NCI-H2081 treated with DMSO at 0.1 percent for 48 hours (cell line): ENCODE measurements at places on chromosomes 16 and 17.

- no peak for DNase-seq
Observed at GRCh38 chr17:40327244-40327729, 18.3 kb downstream of the RARA start.

- no peak for DNase-seq
Observed at GRCh38 chr17:81132770-81133723, 32.3 kb upstream of the PVALEF start.

DNA sequence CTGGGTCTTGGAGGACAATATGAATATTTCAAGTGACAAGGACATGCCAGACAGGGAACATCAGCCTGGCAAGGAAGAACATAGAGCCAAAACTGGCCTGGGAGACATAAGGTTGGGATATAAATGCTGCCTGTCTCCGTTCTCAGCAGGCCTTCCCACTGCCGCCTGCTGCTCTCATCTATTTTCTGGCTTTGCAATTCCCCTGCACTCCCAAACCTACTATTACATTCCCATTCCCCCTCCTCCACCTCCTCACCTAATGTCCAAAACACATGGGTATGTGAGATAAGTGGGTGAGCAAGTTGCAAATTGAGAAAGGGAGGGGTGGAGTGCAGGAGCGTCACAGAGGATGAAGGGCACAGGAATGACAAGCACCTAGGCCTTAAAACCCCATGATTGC is 244.3 kb upstream of the CDH8 start:
- DNase-seq = no peak

GRCh38 chr17:78442648-78443218 is 64.3 kb downstream of the PGS1 start:
- DNase-seq = no peak

GRCh38 chr17:70080541-70081347 is 5.7 kb downstream of the KCNJ16 start:
- no peak for DNase-seq

DNA sequence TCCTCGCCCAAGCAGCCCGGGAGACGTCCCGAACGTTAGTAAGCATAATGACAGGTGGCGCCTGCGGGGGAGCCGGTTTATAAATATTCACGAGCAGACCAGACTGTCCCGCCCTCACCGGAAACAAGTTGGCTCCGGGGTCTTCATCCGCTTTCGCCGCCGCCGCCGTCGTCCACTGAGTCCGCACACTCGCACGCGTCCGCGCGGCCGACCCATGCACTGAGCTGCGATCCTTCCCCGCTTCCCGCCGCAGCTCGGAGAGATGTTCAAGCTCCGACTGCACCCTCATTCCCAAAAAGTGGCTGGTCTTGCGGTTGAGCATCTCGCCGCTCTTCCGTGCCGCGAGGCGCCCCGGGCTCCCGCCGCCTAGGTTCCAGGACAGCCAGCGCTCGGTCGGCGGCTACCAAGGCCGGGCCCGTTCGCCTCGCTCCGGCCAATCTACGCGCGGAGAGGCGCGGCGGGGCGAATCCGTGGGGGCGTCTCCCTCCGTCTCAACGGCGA is 385 bp downstream of the CFAP119 start:
- DNase-seq = no peak

DNA sequence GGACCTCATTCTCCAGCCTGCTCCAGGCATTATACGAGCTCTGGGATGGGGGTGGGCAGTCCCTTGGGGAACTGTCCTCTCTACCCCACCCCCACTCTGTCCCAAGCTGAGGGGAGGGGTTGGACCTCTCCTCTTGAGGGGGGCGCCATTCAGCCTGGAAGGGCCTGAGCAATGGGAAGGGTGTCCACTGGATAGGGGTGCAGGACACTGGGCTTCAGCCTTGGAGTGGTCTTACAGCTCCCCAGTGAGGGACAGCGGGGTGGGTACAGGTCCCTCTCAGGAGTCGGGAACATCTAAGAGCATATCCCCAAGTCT is 9.5 kb upstream of the CBX8 start:
- no peak for DNase-seq

- DNase-seq = no peak
Observed at GRCh38 chr17:65409381-65409780, 152.1 kb downstream of the AXIN2 start.

DNA sequence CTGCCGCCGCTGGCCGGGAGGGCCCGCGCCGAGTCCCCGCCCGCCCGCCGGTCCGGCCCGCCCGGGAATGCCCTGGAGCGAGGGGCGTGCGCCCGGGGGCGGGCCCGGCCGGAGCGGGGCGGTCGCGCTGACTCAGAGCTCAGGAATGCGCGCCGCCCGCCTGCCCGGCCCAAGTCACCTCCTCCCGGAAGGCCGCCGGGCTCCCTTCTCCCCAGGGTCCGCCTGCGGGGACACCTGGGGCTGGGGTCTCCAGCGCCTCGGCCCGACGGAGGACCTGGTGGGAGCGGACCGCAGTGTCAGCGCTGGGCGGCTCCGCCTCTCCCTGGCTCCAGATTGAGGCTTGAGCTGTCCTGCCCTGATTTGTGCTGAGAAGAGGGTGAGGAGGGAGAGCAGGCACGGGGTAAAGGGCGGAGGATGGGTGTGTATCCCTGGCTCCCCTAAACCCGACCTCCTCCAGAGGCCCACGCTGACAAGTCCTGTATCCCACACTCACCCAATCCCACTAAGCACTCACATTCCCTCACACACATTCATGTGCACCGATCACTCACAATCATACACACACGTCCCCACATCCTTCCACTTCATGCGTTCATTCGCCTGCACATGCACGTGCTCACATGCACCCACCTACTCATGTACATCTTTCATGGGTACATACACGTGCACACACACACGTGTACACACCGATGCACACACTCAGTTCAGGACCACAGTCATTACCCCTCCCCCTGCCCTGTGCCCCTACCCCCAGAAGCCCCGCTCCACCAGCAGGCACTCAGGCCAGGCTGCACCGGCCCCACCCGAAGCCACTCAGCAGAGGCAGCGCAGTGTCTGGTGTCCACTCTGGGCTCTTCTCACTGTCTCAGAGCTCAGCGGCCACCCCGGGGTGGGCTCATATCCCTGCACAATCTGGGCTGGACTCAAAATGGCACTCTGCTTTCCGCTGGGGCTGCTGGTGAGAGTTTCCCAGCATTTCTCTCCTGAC is at the start of gene RHBDF1:
RHBDF1 (minus strand) TSS at position 71 of the 988 bp plus-strand sequence. CDS start 7,616 bp downstream, outside the sequence.
- DNase-seq = no peak

DNA sequence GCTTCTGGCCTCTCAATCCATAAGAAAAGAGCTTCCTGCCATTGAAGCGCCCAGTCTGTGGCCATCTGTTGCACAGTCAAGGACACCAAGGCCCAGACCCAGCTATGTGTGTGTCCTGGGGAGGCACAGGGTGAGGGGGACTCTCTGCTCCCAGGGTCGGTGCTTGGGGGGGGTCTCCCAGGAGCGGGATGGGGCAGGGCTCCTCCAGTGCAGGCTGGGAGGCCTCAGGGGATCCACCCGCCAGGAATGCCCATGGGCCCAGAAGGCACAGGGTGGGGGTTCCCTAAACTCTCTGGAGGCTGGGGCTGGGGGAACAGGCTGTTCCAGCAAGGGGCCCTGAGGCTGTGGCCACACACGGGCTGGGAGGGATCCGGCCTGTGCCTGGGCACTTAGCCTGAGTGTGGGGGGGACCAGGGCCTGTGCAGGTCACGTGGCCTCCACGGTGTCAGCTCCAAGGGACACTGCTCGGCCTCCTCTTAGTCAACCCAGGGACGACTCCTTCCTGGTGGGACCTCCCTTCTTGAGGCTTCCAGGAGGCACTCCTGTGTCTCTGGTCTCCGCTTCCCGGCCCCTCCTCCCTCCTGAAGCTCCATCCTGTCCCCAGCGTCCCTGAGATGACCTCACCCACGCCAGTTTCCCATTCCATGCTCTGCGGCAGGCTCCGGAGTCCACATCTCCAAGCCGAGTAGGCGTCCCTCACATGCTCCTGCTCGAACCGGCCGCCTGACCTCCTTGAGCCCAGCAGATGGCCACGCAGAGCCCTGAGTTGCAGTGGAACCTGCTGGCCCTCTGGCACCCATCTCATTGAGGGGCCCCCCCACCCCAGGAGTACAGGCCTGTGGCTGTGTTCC is 23.1 kb upstream of the BAHCC1 start:
- DNase-seq = no peak

GRCh38 chr16:4537376-4538343 is 913 bp downstream of the CDIP1 start:
- DNase-seq = no peak

DNA sequence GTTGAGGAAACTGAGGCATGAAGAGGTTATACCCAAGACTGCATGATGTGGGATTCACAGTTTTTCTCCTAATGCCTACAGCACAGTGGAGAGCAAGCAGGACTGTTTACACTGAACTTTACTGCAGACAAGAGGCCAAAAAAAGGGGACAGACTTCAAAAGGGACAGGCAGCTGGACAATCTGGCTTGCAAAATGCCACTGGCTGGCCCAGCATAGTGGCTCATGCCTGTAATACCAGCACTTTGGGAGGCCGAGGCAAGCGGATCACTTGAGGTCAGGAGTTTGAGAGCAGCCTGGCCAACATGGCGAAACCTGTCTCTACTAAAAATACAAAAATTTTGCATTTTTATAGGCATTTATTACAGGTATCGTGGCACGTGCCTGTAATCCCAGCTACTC is 2.0 kb upstream of the MGAT5B start:
- no peak for DNase-seq

DNA sequence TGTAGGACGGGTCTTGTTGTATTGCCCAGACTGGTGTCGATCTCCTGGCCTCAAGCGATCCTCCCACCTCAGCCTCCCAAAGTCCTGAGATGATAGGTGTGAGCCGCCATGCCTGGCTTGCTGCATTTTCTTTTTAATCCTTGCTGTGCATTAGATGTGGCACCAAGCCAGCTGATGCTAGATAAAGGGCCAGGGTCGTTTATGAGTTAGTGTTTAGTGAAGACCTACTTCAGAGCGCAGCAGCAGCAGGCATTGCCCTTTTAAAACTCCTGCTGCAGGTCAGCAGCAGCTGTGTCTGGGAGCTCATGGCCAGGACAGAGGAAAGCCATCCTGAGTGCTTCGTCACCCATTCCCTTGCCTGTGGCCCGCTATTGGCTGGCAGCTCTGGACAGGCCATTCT is 237.3 kb downstream of the CCDC182 start:
- DNase-seq = no peak

- no peak for DNase-seq
Observed at GRCh38 chr17:10724546-10725195, 5.2 kb downstream of the TMEM220 start.

- no peak for DNase-seq
Observed at GRCh38 chr17:63275318-63275970, 170.7 kb downstream of the CYB561 start.

- DNase-seq = no peak
Observed at GRCh38 chr16:69318177-69318910, 7.2 kb downstream of the VPS4A start.

DNA sequence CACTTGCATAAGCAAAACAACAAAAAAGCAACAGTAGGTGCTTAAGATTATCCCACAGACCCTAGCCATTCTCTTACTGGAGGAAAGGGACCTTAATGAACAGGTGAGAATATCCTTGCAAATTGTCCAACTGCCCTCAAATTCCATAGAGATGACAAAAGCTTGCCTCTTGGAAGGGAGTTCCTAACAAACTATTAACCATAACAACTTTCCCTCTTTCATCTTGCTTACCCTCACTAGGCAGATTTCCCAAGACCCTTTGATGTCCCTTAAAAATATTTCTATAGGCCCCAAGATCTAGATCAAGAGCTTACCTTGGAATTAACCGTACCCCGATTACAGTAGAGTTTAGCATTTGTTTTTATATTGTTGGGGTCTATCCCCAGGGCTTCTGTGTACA is 21.8 kb downstream of the CNP start:
- DNase-seq = no peak

GRCh38 chr17:68198931-68199836 is 48.7 kb upstream of the AMZ2 start:
- no peak for DNase-seq

- no peak for DNase-seq
Observed at GRCh38 chr17:83170571-83171260, 91.3 kb downstream of the METRNL start.

DNA sequence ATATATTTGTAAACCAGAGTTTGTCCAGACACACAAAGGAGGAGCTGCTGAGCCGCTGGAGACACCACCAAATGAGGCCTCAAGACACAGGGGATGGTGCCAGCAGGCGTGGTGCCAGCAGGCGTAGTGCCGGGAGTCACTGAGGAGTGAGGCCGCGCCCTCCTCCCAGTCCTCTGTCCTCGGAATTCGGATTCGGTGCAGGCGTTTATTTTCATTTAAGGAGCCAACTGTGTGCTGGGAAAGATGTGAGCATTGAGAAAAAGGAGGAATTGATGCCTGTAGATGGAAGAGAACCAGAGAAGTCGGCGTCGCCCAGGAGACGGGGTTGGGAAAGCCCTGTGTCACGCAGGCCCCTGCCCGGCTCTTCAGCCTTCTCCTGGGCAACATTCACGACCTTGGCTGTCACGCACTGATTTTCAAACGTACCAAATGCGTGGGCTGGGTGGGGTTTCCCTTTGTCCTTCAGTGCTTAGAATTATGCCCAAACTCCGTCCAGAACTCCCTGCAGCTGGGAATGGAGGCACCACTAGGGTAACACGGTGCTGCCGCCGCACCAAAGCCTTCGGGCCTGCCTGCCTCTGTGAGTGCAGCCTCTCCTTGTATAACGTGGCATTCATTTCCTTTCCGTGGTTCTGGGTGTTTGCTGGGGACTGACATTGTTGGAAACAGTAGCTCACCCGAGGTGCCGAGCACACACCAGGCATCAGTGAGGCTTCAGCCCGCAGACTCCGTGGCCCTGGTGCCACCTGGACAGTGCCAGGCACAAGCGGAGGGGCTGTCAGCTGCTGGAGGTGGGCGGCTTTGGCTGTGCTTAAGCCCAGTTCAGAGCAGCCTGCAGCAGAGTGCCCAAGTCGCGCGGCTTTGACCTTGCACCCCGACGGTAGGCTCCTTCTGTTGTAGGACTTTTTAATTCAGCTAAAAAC is 49.0 kb upstream of the CHMP6 start:
- DNase-seq = no peak

- no peak for DNase-seq
Observed at GRCh38 chr16:19935694-19936093, 51.0 kb upstream of the GPRC5B start.

GRCh38 chr17:76208120-76208519 is 32.2 kb downstream of the RNF157 start:
- DNase-seq = no peak

- DNase-seq = no peak
Observed at GRCh38 chr16:22088642-22089041, 3.7 kb upstream of the VWA3A start.

GRCh38 chr16:90015586-90016338 is 3.5 kb downstream of the DBNDD1 start:
- no peak for DNase-seq

DNA sequence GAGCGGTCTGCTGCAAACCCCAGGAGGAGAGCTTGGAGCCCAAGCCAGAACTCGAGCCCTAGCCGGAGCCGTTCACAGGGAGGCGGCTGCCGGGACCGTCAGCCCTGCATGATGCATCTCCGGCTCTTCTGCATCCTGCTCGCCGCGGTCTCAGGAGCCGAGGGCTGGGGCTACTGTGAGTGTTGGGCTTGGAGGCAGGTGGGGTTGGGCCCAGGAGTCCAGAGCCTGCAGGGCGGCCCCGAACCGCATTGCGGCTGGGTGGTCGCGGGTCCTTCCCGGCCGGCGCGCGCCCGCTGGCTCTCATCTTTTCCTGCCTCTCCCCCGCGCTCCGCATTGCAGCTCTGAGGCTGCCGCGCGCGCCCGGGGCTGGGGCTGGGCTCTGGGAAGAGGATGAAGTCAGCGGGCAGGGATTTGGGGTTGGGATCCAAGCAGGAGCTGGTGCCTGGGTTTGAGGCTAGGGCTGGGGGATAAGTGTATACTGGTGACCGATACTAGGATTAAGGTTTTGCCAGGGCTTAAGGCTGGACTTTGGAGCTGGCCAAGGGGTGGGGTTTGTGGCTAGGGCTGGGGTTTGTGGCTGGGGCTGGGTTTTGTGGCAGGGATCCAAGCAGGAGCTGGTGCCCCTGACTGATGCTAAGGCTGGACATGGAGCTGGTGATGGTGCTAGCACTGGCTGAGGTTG is 532 bp downstream of the CNTNAP1 start:
- no peak for DNase-seq
